ENCODE measurements at places on chromosomes 2 and 18. TPM values are rescaled to one million over a fixed set of nuclear protein-coding genes. Genes with fewer than 3 reads are reported as not detected.

ATP6V1B1 gene
- 2.7 TPM for total RNA-seq

IL36A gene
- total RNA-seq: not detected

SOWAHC gene
- 10.3 TPM for total RNA-seq

DSC3 gene
- 1.6 TPM for total RNA-seq

CLEC4F gene
- total RNA-seq: not detected

CFAP210 gene
- total RNA-seq: 0.27 TPM

SETBP1 gene
- 0.47 TPM for total RNA-seq

RIT2 gene
- not detected for total RNA-seq

KCNJ3 gene
- not detected for total RNA-seq

C2orf15 gene
- 1.0 TPM for total RNA-seq

CLIP4 gene
- total RNA-seq: 27.2 TPM

CDH20 gene
- not detected for total RNA-seq

SCG2 gene
- total RNA-seq: 0.98 TPM

TCF23 gene
- not detected for total RNA-seq

REG3A gene
- not detected for total RNA-seq

CABYR gene
- total RNA-seq: 15.4 TPM

CHST9 gene
- total RNA-seq: not detected

KCNG2 gene
- not detected for total RNA-seq

CDCA7 gene
- 48.6 TPM for total RNA-seq

HIBCH gene
- 13.4 TPM for total RNA-seq

DGKD gene
- total RNA-seq: 103 TPM

GPR39 gene
- 7.5 TPM for total RNA-seq

REEP1 gene
- total RNA-seq: 0.88 TPM

ERFE gene
- 9.1 TPM for total RNA-seq

MYCN gene
- not detected for total RNA-seq

DNAJB2 gene
- total RNA-seq: 32.8 TPM

ANTXR1 gene
- 147 TPM for total RNA-seq

NDUFS1 gene
- total RNA-seq: 60.4 TPM

NAB1 gene
- 27.8 TPM for total RNA-seq

DTNA gene
- total RNA-seq: not detected

CABLES1 gene
- total RNA-seq: 13.0 TPM

FBXO41 gene
- 5.2 TPM for total RNA-seq

MLPH gene
- total RNA-seq: 327 TPM

LRP2 gene
- total RNA-seq: 0.06 TPM

GKN2 gene
- 2.2 TPM for total RNA-seq

CDH19 gene
- 0.97 TPM for total RNA-seq

Measured in A549 treated with Mapracorat at 1 μM for 4 hours (cell line).